Activated T-cell treated with anti-CD3 and anti-CD28 coated beads for 1 hour (primary cell): ENCODE measurements at places on chromosomes 6 and 20.

DNA sequence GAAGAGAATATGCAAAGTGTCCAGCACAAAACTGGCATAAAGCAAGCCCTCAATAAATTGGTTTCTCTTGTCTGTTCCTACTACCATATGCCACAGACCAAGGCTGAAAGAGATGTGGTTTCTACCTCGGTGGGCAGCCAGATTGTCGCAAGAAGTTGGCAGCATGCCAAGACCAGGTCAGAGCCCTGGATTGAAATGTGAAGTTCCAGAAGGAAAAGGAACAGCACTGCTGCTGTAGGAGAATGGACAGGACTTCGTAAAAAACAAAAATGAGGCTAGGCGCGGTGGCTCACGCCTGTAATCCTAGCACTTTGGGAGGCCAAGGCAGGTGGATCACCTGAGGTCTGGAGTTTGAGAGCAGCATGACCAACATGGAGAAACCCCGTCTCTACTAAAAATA, 22.1 kb downstream of the MRPL14 start:
- DNase-seq: no peak

- DNase-seq: no peak
Observed at GRCh38 chr6:42978487-42978838, 518 bp downstream of the PEX6 start.

GRCh38 chr6:118548136-118548535, at the start of gene PLN:
PLN (plus strand) TSS chr6:118548296; CDS start chr6:118558922, 10,626 bp downstream.
- no peak for DNase-seq

GRCh38 chr6:165733489-165733791, 70.4 kb upstream of the PDE10A start:
- DNase-seq: no peak

DNA sequence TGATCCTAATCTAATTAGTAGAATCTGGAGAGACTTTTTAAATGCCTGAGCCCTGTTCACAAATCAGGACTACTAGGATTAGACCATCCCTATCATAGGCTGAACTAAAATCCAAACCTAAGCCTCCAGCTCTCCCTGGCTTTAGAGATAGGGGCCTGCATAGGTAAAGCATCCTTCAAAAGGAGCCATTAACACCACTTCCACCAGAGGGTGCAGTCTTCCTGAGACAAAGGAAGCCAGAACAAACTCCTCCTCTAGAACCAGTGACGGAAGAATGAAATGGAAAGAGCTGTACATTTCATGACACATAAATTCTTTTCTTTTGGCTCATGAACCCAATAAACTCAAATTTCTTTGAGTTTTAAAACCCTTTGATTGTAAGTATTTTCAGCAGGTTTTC, 291.2 kb upstream of the ADGRB3 start:
- DNase-seq: no peak

GRCh38 chr6:121442576-121442975, 7.1 kb downstream of the GJA1 start:
- no peak for DNase-seq

DNA sequence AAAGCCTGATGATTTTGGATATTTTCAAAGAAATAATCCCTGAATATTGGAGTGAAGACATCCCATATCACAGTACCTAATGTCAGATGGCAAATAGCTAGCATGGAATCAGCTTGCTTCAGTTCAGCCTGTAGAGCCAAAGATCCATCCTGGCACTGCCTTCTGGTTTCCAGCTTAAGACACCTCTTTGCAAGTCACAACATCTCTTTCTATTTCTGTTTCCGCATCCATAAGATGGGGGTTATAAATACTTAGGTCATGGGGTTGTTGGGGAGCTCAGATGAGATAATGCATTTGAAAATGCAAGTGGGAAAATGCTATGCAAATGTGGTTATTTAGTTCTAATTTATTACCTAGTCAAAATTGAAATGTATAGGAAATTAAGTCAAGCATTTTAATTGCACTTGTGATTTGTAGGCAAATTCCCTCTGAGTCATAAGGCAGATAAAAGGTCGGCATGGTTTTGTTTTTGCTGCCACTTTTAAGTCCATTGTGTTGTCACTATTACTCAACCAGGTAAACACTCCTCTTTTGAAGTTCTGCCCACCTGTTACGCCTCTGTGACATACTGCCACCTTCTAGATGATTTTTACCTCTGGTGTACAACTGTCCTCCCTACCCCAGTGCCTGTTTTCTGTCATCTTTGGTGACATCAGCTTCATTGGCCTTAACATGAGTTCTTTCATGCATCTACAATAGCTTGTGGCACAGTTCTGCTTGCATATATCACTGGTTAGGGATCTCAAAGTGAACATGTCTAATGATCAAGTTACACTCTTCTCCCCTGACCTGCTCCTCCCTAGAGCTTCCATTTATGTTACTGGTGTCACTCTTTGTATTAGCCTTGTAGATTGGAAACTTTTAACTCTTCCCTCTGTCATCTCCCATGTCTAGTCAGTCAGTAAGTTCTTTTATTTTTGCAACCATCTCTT, 96.6 kb downstream of the CDKAL1 start:
- DNase-seq: no peak

DNA sequence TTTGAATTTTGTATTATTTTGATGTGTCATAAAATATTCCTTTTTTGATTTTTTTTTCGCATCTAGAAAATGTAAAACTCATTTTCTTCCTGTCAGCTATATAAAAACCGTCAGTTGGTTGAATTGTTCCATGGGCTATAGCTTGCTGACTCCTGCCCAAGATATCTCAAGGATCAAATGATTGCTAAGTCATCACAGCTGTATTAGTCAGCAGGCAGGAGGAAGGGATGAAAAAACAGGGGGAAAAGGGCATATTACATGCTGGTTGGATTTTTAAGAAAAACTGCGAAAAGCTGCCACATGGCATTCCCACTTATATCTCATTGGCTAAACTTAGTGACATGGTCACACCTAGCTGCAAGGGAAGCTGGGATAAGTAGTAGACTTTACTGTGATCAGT, 569.9 kb downstream of the BCKDHB start:
- DNase-seq: no peak

DNA sequence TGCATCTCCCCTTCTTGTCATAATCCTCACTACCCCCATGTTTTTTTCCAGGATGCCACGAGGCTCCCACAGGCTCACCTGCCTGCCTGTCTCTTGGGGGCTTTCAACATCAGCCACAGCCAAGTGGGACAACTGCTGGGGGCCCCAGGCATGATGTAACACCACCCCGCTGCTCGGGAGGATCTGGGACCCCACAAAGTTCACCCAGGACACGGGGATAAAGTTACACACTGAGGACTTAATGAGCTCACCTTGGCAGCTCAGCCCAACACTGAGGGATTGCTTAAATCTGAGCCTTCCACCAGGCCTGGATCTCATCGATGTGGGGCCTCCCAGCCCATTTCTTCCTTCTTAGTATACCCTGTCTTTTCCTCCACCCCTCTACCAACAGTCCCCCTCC, 56.4 kb upstream of the NNAT start:
- no peak for DNase-seq

DNA sequence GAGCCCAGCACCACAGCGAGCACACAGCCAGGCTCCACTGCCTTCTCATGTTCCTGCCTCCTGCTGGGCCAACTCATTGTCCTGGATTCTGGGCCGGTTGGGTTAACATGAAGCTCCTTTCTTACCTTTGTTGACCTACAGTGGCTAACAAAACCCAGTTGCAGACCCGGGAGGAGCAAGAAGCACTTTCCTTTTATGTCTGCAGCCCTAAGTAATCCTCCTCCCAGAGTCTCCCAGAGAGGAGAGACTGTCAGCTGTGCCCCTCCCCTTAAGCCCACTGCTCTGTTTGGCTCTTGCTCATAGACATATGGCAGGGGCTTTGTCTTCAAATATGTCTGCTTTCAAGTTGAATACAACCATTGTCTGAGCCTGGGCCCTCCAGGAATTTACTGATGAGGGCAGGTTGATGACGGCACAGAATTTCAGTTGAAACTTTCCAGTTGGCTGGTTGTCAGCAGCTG, 55.2 kb downstream of the PSMB1 start:
- no peak for DNase-seq

DNA sequence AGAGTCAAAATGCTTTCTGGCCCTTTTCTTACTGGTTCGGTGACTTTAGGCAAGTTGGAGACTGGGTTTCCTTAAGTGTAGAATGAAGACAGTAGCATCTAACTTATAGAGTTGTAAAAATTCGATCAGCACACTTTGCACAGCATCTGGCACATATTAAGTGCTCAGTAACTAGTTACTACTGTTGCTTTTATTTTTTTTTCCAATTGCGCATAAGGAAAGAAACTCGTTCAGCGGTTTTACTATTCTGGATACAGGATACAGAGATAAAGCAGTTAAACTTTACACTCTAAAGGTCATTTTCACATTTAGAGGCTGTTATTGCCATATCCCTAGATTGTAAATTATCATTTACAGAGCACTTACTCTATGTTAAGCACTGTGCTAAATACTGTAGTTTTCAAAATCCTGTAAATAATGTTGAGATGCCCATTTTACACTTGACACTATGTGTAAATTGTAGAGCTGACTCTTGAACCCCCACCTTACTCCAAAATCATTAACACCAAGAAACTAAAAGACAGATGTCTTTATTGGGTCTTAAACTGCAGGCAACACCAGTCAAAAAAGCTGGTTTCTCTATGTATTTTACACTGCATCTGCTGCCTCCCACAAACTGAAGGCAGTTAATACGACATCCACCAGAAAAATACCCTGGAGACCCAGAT, 886 bp downstream of the ROMO1 start:
- no peak for DNase-seq

- DNase-seq: no peak
Observed at GRCh38 chr6:124512431-124512830, 449.8 kb upstream of the RNF217 start.

DNA sequence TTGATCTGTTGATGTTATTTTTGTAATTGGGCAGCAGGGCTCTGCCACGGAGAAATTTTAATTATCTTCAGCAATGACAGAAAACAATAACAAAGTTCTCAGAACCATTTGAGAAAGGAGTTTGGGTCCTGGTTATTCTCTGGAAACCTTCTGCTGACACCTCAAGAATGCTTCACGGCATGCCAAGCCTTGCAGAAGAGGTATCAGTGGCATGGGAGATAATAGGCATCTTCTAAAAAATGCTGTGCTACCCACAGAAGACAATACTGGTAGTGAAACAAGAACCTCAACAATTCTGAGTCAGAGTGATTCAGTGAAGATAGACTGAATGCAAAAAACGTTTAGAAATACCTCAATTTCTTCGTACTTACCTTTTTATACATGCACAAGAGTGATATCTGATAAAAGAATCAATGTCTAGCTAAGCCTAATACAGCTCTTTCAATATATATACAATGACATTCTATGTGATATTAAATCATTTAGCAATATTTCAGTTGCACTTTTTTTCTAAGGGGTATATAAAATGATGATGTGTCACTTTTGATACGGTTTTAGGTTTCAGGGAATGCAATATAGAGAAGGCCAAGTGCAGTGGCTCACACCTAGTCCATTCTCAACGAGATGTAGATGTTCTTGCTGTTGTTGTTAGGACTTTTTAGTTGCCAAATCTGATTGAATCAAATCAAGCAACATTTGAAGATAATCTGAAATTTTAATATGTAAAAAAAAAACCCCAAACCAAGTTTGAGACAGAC, 110.4 kb upstream of the COL21A1 start:
- DNase-seq: no peak

DNA sequence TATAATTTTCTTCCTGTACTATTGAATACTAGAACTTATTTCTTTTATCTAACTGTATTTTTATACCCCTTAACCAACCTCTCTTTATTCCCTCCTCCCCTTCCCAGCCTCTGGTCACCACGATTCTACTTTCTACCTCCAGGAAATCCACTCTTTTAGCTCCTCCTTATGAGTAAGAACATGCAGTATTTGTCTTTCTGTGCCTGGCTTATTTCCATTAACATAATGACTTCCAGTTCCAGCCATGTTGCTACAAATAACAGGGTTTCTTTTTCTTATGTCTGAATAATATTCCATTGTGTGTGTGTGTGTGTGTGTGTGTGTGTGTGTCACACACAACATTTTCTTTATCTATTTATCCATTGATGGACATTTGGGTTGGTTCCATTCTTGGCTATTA, 152.3 kb upstream of the OLIG3 start:
- no peak for DNase-seq

DNA sequence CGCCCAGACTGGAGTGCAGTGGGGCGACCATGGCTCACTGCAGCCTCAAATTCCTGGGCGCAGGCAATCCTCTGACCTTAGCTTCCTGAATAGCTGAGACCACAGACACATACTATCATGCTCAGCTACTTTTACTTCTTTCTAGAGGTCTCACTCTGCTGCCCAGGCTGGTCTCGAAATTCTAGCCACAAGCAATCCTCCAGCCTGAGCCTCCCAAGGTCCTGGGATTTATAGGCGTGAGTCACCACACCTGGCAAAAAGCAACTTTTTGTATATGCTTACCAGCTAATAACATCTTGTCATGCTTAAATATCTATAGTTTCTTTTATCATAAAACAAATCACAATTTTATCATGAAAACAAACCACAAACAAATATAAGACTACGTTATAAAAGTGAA, 23.0 kb downstream of the RNASET2 start:
- no peak for DNase-seq

GRCh38 chr20:52652271-52652670, 319.9 kb upstream of the TSHZ2 start:
- no peak for DNase-seq

- DNase-seq: no peak
Observed at GRCh38 chr6:161596807-161597520, 323.1 kb upstream of the AGPAT4 start.

- no peak for DNase-seq
Observed at GRCh38 chr6:148864941-148865340, 118.1 kb downstream of the UST start.

DNA sequence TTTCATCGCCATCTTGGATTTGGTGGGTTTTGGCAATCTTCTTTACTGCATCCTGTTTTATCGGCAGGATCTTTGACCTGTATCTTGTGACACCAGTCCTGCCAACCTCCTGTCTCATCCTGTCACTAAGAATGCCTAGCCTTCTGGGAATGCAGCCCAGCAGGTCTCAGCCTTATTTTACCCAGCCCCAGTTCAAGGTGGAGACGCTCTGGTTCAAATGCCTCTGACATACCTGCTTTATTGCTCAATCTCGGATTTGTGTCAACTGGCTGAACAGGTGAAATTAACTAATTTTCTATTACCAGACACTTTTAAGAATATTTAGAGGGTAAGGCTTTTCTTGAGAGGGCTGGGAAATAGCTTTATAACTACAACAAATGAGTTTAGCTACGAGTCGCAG, 102.5 kb downstream of the SASH1 start:
- no peak for DNase-seq

GRCh38 chr6:91744566-91744965, 1157.7 kb upstream of the MAP3K7 start:
- DNase-seq: no peak
